ENCODE measurements at places on chromosomes 2 and 18. TPM values are rescaled to one million over a fixed set of nuclear protein-coding genes. Genes with fewer than 3 reads are reported as not detected.

- peak; percentile 71 for DNase-seq
Observed at GRCh38 chr2:65430603-65431420, 1.6 kb downstream of the SPRED2 start.

- DNase-seq = peak; percentile 15
Observed at GRCh38 chr2:239157771-239158170, 243.0 kb downstream of the HDAC4 start.

- DNase-seq = no peak
Observed at GRCh38 chr18:51226068-51226467, 28.6 kb upstream of the MEX3C start.

- no peak for DNase-seq
Observed at GRCh38 chr2:74095632-74096031, 52.1 kb downstream of the BOLA3 start.

GRCh38 chr2:239167011-239167673 is 233.7 kb downstream of the HDAC4 start:
- no peak for DNase-seq

DNA sequence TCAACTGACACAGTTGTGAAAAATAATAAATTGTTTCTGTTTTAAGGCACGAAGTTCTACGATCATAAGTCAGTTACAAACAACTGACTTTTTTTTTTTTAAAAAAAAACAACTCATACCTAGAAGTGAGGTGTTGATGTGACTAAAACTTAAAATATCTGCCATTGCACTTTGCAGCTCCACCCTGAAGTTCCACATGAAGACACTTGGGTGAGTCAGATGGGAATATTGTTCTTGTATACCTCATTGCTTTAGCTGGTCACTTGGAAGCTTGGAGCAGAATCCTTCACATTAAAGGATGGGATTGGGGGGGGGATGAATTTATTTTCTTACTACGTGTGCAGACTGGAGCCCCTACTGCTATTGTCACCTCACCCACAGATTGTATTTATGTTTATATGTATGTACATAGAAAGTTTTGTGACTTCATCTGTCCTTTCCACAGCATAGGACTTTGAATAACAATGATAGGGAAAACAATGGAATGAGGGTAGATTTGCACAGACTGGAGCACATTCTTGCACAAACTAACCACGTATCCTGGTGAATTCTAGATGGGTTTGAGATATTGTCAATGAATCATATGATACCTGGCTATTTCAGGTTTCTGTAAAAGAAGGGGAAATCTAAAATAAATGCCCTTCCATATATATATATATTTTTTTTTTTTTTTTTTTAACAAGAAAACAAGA is 57.9 kb upstream of the ARHGAP15 start:
- no peak for DNase-seq

DNA sequence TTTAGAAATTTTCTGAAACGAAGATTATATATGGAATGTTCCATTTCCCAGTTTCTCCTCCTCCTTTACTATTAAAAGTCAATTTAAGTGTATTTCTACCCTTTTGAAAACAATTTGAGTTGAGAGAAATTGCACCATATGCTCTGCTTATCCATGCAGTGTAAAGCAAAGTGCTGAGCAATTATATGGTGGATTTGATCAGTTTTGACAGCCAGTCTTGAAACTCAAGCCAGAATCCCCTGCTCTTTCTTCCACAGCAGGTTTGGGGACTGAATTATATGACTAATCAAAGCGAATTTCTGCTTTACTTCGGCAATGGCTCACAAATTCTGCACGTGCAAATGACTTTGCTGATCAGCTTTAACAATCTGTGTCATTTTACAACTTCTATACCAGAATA is 1183.6 kb downstream of the LRP1B start:
- no peak for DNase-seq

DNA sequence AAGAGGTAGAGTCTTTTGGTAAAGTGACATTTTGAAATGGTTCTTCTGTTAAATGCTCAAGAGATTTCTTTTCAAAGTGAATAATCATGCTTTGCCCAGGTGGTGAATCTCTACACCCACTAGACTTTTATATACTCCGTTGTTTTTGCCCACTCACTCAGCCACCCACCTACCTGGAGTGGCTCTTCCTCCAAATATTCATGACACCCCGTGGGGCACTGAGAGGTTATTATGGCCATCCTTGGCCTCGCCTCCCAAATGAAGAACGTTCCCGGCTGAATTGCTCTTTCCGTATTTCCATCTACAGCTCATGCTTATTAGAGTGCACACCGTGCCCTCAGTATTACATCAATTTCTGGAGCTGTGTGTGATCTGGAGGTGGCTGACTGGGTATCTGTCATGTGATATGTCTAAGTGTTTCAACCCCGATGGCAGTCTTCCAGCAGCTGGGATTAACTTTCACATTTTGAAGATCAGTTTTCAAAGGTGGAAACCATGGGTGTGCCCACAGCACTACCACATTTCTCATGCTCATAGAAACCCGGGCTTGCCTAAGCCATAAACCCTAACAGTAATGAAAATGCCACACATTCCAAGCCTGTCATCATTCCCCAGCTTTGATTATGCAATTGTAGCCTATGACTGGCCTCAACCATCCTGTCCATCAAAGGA is 406.6 kb upstream of the MMADHC start:
- no peak for DNase-seq

GRCh38 chr2:98541906-98542305 is 66.4 kb downstream of the COA5 start:
- no peak for DNase-seq

DNA sequence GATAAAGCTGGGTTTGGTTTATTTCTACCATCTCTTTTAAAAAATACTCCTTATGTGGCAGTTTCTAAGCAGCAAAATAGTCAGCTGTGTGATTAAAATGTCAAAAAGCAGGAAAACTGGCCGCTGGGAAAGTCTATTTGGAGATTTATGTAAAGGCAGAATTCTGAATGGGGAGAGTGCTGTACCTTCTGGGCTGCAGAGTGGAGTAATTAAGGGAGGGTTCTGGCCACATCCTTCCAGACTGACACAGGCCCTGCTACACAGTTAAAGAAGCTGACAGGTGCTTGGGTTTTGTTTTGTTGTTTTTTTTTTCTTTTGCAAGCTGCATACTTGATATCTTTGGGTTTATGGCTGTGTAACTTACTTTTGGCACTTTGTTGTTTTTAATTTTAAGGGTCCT is 157.2 kb downstream of the WDSUB1 start:
- DNase-seq = no peak

GRCh38 chr18:39453882-39454281 is 1888.3 kb upstream of the CELF4 start:
- DNase-seq = peak; percentile 19

GRCh38 chr18:37668971-37669747 is 103.6 kb upstream of the CELF4 start:
- peak; percentile 29 for DNase-seq

GRCh38 chr2:144833075-144833637 is 313.2 kb upstream of the ZEB2 start:
- no peak for DNase-seq

- no peak for DNase-seq
Observed at GRCh38 chr2:172480301-172481218, 53.2 kb downstream of the ITGA6 start.

GRCh38 chr2:178277741-178278197 is 83.5 kb downstream of the OSBPL6 start:
- DNase-seq = no peak

GRCh38 chr18:75785206-75785605 is 357.7 kb upstream of the SMIM21 start:
- no peak for DNase-seq

GRCh38 chr2:214881647-214882202 is 72.2 kb upstream of the BARD1 start:
- peak; percentile 12 for DNase-seq

DNA sequence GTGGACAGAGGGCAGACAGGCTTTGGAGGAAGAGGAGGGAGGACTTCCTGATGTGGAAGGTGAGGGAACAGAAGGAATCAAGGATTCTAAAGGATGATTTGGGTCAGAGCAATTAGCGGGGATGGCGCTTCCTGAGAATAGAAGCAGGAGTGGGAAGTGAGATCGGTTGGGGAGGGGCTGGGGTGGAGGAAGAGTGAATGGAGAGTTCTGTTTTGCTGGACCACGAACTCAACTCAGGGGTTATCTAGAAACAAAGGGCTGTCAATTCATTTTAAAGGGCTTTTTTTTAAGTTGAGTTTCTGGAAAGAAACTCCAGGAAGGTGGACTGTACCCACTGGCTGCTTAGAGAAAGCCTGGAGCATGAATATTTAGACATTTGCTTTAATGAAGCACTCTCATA is 54.9 kb downstream of the BCL2L11 start:
- no peak for DNase-seq

DNA sequence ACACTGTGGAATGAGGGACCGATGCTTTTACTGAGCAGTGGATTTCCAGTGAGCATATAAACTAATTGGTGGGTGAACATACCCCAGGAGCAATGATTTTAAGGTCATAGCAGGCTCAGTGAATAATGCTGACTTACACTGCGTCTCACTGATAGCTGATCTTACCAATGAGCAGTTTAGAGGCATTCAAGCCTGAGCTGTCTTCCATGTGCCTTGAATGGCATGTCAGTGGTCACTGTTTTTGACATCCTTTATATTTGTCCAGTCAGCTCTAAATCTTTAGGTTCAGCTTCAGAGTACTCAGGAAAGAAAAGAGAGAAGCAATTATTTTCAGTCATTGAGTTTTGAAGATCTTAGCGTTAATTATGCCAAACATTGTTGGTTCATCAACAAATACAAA is 88.3 kb downstream of the CAMKMT start:
- no peak for DNase-seq

DNA sequence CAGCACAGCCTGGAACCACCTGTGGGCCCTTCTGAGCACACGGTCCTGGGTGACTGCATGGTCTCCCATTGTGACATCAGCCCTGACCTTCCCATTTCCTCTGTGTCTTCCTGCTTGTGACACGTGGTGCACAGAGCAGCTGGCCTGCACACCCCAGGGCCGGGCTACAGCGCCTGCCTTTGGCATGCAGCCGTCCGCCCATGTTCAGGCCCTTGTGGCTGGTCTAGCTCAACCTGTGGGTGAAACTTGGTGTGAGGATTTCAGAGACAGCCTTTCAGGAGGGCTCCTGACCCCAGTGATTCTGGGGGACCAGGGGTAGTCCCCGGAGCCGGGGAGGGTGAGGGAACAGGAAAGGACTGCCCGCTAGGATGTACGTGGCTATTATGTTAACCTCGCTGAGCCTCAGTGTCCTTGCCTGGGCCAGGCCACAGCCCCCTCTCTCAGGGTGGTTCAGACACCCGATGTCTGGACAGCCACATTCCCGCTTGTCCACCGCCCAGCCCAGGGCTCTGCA is 284.8 kb upstream of the HS6ST1 start:
- DNase-seq = no peak

DNA sequence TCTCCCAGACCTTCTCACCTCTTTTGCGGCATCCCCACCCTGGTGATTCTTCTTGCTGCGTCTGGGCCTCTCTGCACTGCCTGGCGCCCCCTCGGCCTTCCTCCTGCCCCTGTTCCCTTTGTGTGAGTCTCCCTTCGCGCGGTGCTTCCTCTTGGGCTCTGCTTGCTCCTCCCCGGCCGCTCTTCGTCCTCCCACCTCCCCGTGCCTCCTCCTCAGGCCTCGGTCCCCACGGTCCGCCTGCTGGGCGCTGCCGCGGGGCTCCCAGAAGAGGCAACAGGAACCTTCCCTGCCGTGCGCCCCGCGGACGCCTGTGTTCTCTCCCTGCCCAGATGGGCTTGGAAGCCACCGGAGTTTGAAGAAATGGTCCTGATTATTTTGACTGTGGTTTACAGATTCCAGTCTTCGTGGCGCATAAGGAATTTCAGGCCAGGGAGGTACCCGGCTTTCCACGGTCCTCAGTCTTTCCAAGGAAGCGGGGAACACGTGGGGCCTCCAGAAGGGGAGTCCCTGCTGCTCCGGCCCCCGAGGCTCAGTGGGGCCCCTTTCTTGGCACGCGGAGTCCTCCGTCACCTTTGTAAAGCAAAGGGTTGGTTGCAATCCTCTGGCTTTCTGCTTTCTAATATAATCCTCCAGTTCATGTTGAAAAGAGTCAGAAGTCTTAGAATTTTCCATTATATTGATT is 13.1 kb downstream of the RNU2-63P start:
- DNase-seq = no peak

DNA sequence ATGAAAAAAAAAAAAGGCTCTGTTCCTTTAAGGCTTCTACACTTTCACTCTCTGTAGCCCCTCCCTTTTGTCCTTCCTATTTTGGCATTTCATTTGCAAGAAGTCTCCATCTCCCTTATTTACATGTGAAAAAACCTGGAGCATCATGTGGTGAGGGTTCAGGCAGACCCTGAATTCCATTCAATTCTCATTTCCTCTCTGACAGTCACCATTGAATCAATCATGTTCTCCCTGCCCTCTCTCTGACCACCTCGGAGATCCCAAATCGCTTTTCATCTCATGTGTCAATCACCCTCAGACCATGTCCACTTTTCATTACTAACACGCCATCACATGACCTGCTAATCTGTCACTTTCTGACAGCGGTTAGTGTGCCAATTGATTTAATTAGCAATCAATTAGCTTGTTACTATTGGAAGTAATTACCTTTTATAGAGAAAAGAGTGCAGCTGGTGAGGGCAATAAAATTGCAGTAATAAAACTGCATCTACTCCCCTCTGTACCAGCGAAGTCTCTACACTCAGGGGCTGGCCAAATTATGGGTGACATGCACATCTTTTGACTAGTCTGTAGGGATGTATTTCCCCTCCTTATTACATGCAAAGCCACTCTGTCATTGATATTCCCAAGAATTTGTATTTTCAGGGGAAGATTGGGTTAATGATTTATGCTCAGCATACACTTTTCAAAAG is 317.4 kb downstream of the EN1 start:
- DNase-seq = no peak

DNA sequence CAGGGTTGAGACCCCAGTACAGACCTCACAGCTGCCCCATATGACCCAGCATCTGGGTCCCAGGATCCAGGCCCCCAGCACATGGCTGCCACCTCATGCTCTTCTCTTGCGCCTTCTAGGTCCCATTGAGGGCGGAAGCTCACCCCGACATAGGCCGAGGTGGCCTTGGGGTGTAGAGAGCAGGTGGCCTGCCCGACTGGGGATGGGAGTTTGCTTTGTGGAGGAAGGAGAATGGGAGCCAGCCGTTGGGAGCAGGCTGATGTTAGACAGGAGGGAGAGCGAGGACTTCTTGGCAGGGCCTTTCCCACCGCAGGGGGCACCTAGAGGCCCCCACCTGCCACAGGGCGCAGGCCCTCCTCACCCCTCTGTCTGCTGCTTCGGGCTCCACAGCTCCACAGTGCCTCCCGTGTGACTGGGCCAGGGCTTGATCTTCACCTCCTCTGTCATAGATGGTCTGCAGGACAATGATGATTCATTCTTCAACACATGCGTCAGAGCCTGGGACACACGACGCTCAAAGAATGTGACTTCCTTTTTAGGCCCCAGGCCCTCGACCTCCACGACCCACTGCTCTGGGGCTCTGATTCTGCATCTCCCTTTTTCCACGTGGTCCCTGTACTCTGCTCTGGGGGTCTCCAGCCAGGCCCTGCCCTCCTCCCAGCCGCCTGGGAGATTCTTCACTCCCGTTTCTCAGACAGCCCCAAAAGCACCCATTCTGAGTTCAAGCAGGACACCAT is 86.6 kb upstream of the ODC1 start:
- no peak for DNase-seq

Gene STAT4
- 6.3 TPM for polyA plus RNA-seq

Gene RUFY4
- 0.43 TPM for polyA plus RNA-seq

Gene CD8A
- 0.37 TPM for polyA plus RNA-seq

Gene BBS5
- 6.1 TPM for polyA plus RNA-seq

Gene INPP5D
- polyA plus RNA-seq = 7.2 TPM

Gene SH3BP4
- polyA plus RNA-seq = 37.7 TPM

Gene CFAP65
- polyA plus RNA-seq = 0.56 TPM

Gene FHOD3
- 36.0 TPM for polyA plus RNA-seq

Gene C2orf72
- 2.6 TPM for polyA plus RNA-seq

Gene CFAP221
- polyA plus RNA-seq = 35.1 TPM

Gene NFATC1
- 5.7 TPM for polyA plus RNA-seq

Gene MFSD6
- polyA plus RNA-seq = 12.9 TPM

Gene MC5R
- 0.28 TPM for polyA plus RNA-seq

Gene FMNL2
- 102 TPM for polyA plus RNA-seq

Data from renal pelvis (tissue), 12 donors.